ENCODE measurements at places on chromosomes 3 and 15.

DNA sequence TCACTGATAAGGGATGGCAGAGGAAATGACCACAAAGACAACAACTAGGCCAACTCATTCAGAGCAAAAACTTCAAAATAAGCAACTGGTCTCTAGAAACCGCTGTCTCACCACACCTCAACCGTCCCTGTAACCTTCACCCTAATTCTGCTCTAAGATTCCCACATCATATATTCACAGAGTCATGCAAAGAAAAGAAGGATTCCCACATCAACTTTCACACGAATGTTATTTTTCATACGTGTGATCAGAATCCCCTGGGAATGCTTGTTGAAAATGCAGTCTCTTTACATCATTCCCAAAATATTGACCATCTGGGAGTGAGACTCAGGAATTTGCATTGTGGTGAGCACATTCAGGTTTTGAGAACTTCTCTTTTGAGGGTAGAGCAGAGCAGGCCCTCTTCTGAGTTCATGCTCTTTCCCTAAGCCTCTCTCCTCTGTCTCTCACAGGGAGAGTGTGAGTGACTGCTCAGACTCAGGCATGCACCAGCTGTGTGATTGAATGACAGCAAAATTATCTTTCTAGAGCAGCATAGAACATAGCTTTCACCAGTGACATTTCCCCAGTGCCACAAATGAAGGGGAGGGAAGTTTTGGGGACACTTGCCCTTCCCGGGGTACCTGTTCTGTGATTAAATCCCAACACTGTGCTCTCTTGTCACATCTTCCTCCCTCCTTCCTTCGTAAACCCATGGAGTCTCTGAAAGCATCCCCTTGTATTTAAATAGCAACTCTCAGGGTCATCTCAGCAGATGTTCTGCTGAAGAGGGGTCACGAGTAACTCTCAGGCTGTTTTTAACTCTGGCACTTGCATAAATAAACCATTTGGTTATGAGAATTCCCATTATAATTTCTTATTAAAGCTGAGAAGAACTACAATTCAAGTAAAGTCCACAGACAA lies 170.9 kb downstream of the PLCL2 start:
- DNase-seq = no peak

GRCh38 chr15:30978328-30978727 lies 13.1 kb downstream of the MTMR10 start:
- DNase-seq = no peak

- DNase-seq = no peak
These were observed 2.7 kb downstream of the ZIC1 start for GRCh38 chr3:147411815-147412241.

- DNase-seq = no peak
These were observed 225.8 kb upstream of the DPPA4 start for GRCh38 chr3:109563149-109563548.

GRCh38 chr15:42133886-42134502 lies 22.4 kb downstream of the PLA2G4F start:
- peak; percentile 83 for DNase-seq

DNA sequence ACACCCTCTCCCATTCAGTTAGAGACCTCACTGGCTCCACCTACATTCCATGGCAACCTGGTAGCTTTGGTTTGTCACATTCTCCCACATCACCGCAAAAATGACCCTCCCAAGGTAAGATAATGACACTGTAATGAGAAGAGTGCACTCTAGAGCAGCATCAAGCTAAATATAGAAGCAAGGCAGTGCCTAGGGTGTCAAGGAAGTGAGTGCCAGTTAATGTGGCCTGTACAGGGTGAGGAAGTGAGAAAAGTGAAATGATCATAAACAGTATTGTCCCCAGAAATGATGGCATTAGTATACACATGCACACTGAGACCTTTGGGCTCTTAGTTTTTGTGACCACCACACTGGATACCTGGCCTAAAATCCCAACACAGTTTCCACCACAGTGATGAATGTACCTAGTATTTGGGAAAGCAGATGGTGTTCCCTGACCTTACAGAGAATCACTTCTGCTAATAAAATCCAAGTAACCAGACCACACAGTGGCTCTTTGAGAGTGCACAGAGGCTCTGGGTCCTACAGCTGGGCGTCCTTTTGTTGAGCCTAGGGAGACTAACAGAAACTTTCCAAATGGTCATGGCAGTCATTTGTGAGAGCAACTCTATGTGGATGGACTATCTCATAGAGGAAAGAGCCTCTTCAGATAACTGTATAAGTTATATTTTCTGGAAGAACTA lies 106.6 kb downstream of the ARPP21 start:
- DNase-seq = no peak

GRCh38 chr3:36989568-36989967 lies 3.4 kb downstream of the EPM2AIP1 start:
- no peak for DNase-seq

- DNase-seq = peak; percentile 77
These were observed 61.6 kb downstream of the RAB7A start for GRCh38 chr3:128787256-128788253.

- no peak for DNase-seq
These were observed 62.9 kb upstream of the AGBL1 start for GRCh38 chr15:86016750-86017149.

DNA sequence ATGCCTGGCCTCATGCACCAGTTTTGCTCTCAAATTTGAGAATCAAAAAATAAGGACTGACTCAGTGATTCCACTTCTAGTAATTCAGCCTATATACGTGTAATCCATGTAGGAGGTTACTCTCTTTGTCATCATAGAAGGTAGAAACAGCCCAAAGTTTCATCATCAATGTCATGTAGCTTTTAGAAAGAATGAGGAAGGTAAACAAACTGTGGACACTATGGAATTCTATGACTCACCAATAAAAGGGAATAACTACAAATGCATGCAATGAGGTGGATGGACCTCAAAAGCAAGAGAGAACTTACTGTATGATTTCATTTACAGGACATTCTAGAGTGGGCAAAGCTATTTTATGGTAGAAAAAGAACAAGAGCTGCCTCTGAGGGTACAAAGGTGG lies 93.2 kb upstream of the LRIG1 start:
- no peak for DNase-seq

DNA sequence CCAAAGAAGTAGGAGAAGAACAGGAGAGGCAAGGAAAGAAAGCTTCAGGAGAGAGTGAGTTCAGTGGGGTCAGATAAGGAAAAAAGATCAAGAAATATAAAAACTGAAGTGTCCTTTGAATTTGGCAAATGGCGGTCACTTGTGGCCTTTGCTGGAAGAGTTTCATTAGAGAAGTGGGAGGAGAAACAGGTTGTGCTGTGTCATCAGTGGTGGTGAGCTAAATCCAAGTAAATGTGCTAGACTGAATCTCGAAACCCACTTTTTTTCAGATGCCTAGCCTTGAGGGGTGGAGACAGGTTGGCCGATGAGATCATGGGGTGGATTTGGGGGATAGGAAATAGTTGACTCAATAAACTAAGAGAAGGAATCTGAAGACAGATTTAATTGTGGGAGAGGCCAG lies 43.7 kb downstream of the CHRD start:
- no peak for DNase-seq

- DNase-seq = no peak
These were observed 63.3 kb downstream of the ATP8B4 start for GRCh38 chr15:50055750-50056157.

- DNase-seq = no peak
These were observed 91.1 kb upstream of the TNIK start for GRCh38 chr3:171551296-171551695.

GRCh38 chr3:13400114-13400673 lies 19.9 kb downstream of the NUP210 start:
- DNase-seq = no peak

GRCh38 chr15:89393056-89393455 lies 58.4 kb upstream of the POLG start:
- no peak for DNase-seq

GRCh38 chr3:194100856-194101390 lies 35.0 kb upstream of the HES1 start:
- DNase-seq = no peak

GRCh38 chr3:139559541-139559940 lies 20.0 kb upstream of the RBP1 start:
- no peak for DNase-seq

- no peak for DNase-seq
These were observed 5.8 kb downstream of the SLC12A6 start for GRCh38 chr15:34331809-34332208.

DNA sequence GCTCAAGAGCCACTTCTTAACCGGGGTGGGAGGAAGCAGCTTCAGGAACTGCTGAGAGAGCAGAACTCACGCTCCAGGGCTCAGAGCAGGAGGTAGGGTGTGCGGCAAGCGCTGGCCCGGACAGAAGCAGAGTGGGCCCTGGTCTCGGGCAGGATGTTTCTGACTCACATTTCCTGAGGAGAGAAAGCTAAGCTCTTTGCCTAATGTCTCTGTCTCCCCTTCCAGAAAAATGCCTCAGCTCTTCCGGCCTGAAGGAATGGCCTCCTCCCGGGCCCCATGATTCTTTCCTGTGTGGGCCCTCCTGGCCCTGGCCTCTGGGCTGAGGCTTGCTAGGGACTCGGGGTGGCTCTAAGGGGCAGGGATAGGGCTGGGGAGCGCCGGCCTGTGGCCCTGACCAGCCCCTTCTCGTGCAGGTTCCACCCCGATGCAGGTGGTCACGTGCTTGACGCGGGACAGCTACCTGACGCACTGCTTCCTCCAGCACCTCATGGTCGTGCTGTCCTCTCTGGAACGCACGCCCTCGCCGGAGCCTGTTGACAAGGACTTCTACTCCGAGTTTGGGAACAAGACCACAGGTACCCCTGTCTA lies 4.1 kb upstream of the STAB1 start:
- no peak for DNase-seq

GRCh38 chr3:39376959-39377634 lies 6.1 kb upstream of the SLC25A38 start:
- DNase-seq = no peak

DNA sequence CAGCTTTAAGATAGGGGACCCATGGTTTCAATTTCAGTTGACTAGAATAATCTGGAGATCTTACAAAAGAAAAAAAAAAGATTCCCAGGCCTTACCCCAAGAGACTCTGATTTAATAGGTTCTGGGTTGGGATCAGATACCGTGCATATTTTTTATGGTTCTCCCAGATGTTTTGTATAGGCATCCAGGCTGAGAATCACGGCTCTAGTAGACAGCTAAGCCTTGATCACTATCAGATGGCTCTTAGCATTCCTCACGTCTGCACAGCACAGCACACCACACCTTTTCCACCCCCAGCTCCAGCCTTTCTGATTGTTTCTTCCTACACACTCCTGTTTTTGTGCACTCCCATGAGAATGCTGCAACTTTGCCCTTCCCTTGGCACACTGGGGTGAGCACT lies 40.8 kb downstream of the TMEM45A start:
- no peak for DNase-seq

DNA sequence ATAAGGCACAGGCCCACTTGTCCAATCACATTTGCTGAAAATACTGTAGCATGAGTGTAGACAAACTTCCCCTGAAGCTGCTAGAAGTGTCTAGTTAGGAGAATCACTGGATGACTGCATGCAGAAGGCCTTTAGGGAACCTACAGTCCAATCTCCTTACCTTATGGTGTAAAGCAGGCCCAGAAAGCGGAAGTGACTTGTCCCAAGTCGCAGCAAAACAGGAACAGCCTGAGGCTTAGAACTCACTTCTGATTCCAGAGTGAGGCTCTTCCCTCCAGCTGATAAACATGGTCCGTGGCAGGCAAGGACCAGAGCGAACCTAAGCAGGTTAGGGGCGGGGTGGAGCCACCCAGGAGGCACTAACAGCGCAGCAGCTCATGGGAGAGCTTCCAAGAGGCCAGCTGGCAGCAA lies 2.5 kb downstream of the GRAMD2A start:
- DNase-seq = no peak

GRCh38 chr3:96466441-96466840 lies 348.0 kb upstream of the EPHA6 start:
- DNase-seq = no peak

DNA sequence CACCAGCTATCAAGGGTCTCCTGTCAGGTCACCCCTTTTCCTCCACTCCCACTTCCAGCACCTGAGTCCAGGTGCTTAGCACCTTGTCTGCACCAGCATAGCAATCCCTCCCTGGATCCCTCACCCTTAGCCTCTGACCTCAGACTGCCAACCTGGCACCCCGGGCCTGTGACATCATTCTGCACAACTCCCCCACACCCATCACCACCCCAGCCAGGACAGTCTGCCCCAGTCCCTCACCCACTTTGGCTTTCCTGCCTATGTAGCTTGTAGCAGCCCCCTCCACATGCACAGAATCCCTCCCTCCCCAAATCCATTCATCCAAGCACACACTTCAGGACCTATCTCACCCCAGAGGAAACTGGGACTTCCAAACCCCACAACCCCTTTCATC lies 819 bp upstream of the PLXNB1 start:
- DNase-seq = peak; percentile 33

GRCh38 chr3:112365636-112366035 lies 32.7 kb downstream of the CD200 start:
- DNase-seq = no peak

- DNase-seq = no peak
These were observed 55.5 kb downstream of the MYO1E start for GRCh38 chr15:59317211-59317610.

GRCh38 chr3:63655519-63655918 lies 3.0 kb downstream of the SNTN start:
- DNase-seq = no peak

DNA sequence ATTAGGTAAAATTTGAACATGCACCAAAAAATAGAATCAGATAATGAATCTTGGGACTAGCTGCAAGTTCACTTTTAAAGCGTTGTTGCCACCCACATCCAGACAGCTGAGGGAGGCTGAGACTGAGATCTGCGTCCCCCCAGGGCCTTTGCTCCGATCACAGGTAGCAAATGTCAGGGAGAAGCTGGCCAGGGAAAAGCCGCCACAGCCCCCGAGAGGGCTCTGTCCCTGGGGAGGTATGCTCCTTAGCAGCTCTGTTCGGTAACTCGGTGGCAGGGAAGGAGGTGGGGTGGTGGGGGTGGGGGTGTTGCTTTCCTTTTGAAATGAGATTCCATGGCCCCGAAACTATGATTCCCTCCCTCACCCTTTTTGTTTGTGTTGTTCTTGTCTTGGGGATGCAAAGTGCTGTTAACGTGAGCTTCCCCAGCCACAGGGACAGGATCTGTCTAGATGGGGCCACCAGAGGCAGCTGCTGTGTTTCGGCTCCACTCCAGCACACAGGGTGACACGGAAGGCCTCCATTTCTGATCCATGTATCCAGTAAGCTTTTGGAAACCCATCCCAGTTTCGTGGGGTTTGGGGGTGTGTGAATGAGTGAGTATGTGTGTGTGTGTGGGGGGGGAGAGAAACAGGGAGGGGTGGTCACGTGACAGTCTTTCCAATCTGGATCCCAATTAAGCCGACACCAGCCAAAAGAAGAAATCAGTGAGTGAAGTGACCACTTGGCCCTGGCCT lies 1.1 kb upstream of the MINAR1 start:
- no peak for DNase-seq

GRCh38 chr3:167057581-167057980 lies 322.5 kb downstream of the ZBBX start:
- no peak for DNase-seq

- no peak for DNase-seq
These were observed 143.5 kb upstream of the TGFBR2 start for GRCh38 chr3:30462721-30463470.

- no peak for DNase-seq
These were observed 98.9 kb upstream of the POU1F1 start for GRCh38 chr3:87375231-87375682.
